ENCODE measurements at places on chromosomes 2 and 18.

- no peak for DNase-seq
Observed at GRCh38 chr18:3281456-3282400, 19.8 kb downstream of the MYL12B start.

DNA sequence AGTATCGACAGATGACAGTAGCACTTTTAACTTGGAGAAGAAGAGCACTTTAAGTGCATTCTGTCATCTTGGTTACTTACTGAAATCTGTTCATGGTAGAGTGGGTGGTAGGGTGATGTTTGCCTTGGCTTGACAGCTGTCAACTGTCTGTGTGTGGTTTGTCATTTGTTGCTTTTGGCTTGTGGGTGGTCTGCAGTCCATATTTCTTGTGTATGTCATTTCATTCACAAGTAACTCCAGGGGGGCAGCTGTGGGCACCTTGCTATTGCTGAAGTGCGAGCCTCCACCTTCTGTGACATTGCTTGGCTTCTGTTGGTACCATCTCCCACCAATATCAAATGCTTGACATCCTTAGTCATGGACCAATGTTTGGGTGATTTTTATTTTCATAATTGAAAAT, 311.6 kb upstream of the NRP2 start:
- no peak for DNase-seq

DNA sequence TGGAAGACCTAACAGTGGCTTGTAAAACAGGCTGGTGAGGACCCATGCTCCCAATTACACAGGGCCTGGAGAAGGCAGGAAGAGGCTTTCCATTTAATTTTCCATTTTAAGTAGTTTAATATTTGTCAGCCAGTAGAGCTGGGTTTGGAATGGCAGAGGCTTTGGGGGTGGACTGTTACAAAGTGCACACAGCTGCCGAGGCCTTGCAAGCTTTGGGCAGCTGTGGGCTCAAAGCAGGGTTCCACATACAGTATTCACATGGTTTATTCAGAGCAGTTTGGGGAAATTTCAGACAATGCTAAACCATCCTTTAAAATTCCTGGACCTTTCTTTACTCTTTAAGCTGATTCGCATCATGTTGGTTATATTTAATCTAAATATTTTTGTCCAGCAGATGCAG, 132.6 kb downstream of the WDSUB1 start:
- DNase-seq, result no peak

GRCh38 chr2:583666-584065, 93.5 kb downstream of the TMEM18 start:
- no peak for DNase-seq

DNA sequence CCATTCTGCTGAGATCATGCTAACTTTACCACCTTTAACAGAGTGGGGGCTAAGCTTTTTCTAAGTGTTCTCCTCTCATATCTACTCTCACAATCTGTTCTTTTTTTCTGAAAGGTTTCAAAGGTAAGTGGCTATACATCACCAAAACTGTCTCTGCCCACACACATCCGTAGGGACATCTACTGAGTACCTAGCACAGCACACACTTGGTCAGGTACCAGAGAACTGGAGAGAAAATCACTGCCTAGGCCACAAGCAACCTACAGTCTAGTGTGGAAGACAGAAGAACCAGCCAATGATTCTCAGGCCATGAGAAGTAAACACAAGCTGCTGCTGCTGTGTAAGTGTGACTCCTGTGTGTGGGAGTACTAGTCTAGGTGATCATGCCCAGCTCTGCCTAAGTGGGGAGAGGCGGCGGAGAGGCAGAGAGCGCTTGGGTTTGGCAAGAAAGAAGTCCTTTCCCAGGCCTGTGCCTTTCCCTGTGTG, 176.1 kb upstream of the ZFP36L2 start:
- no peak for DNase-seq

DNA sequence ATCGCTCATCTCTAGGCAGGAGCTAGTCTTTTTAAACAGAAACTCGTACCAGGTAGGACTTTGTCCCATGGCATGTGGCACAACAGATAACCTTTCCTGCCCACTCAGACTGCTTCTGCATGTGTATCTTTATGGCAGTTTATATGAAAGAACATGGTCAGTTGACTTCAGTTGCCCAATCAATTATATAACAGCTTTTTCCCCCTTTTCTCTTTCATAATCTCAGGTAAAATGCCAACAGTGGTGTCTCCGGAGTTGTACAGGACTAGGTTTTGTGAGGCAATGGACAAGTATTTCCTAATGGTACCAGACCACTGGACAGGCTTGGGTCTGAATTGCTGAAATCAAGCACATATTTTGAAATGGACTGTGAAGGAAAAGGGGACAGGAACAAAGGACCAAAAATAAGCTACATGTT, 51.6 kb upstream of the PTH2R start:
- no peak for DNase-seq

DNA sequence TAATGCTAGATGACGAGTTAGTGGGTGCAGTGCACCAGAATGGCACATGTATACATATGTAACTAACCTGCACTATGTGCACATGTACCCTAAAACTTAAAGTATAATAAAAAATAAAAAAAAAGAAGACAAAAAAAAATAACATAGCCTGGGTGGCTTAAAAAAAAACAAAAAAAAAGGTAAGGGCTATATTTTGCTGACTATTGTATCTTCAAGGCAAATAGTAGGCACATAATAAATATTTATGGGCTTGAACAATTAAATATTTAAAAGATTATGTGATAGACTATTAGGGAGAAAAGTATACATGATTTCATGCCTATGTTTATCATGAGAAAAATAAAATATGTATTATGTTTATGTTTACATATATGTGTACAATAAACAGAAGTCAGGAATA, 99.4 kb downstream of the CCDC148 start:
- DNase-seq, result no peak

DNA sequence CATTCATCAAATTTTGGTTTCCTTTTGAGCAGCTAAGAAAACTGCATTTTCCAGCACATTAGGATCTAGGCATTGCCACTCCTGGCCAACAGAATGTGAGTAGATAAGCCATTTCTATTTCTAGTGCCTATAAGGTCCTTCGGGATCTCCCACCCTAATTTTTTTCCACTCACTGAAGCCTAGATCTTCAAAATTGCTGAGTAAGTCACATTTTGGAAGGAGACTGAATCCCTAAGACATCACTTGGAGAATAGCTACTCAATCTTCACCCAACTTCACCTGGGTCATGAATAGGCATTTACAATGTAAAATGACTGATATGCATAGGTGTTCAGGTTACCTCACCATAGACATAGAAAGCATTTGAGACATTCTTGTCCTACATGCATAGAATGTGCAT, 548.1 kb upstream of the GYPC start:
- DNase-seq, result no peak

DNA sequence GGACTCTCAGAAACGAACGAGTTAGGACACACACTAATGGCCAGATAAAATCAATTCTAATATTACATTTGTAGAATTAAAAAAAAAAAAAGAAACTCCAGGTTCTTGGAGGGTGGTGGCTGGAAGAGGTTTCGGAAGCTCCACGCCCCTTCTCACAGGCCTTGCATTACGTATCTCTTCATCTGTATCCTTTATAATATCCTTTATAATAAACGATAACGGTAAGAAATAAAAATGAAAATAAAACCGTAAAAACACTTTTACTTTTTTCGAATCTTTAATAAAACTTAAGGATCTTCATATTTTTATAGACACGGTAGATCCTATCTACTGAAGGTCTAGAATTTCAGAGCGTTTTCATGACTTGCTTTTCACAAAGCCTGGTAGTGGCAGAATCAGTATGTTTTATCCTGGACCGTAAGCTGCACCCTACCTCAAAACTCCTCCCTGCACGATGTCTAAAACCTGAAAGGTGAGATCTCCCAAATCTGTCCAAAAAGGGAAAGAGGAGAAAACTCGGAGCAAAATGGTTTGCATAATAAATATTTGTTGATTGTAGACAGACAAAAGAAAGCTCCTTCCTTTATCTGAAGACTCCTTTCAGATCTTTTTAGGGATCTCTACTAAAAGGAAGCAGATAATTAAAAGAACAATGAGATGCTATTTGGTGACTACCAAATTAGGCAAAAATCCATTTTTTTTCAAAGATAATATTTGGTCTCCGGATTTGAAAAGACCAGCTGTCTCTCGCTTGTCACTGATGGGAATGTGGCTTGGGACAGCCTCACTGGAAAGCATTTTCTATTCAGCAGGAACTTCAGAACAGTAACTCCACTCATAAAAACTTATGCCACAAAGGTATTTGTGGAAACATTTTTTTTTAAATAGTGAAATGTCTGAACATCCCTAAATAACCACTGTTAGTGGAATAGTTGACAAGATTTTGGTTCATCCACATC, 2.0 kb upstream of the CXCR4 start:
- DNase-seq, result no peak

- DNase-seq, result no peak
Observed at GRCh38 chr2:401019-401679, 113.3 kb upstream of the ALKAL2 start.

DNA sequence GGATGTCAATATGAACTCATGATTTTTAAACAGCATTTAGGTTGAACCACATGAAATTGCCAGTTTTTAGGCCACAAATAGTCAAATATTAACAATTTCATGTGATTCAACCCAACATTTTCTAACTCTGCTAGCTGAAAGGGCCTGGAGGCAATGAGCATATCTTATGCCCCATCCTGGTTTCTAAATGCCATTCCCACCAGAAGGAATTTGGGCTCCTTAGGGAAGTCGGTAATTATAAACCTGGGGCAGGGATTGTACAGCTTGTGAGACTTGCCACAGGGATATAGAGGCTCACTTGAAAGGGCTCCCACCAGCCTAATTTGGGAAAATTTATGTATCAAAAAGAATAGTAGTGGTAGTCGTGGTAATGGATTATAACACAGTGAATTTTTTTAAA, 178.4 kb upstream of the ALPP start:
- DNase-seq, result no peak

DNA sequence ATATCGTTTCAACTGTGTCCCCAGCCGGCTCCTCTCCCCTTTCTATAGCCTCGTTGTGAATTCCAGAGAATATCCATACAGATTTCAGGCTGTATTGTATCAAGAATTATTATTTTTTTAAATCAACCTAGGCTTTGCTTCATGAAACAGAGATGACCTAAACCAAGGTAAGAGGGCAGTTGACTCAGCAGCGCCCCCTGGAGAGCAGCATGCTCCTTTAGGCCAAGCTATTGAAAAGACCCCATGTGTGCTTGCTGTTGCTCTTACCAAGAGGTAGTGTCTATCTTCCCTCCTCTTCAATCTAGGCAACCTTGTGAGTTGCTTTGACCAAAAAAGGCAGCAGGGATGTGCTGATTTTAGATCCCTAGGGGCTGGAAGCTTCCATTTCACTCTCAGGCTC, 426.7 kb upstream of the SMIM21 start:
- no peak for DNase-seq

DNA sequence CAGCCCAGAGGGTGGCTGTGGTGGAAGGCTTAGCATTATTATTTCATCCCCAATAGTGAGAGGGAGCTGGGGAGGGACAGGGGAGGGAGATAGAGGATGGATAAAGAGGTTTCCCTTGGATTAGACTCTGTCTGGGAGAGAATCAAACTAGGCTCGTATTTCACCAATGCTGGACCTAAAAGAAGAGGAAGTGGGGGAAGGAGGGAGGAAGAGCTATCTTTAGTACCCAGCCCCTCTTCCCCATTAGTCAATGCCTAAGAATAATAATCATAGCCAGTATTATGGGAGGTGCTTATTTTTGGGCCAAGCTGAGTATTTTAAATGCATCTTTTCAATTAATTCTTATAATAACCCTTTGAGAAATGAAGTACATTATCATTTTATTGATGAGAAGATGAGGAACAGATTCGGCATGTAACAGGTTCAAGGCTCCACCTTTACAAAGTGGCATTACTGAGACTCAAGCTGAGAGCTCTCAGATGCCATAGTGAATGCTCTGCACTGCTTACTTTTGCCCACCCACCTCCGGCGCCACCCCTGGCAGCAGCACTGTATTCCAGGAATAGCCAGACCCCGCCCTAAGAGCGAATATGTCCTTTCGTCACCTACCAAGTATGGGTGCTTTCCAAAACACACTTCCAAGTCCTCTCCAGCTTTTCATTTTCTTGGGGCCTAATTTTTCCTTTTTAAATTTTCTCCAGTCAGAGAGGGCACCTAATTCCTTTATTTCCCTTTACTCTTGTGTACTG, 21.0 kb downstream of the PAX8 start:
- no peak for DNase-seq

DNA sequence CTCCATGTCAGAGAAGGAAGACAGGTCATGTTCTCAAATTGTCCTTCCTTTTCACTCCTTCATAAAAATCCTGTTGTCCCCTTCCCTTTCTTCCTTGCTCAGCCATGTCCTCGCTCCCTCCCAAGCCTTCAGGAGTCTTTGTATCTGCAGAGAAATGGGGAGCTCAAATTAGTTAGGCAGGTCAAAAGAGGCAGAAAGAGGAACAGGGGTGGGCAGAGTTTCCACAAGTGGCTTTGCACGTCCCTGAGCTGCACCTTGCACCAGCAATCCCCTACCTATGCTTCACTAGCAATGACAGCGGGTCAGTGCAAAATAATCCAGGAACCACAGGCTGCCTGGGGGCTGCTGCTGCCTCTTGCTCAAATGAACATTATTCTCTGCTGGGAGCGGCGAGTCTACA, 152.1 kb upstream of the ITGA6 start:
- no peak for DNase-seq

- no peak for DNase-seq
Observed at GRCh38 chr2:204293884-204294747, 251.2 kb upstream of the PARD3B start.

- no peak for DNase-seq
Observed at GRCh38 chr18:3832025-3832638, 382.2 kb downstream of the TGIF1 start.

DNA sequence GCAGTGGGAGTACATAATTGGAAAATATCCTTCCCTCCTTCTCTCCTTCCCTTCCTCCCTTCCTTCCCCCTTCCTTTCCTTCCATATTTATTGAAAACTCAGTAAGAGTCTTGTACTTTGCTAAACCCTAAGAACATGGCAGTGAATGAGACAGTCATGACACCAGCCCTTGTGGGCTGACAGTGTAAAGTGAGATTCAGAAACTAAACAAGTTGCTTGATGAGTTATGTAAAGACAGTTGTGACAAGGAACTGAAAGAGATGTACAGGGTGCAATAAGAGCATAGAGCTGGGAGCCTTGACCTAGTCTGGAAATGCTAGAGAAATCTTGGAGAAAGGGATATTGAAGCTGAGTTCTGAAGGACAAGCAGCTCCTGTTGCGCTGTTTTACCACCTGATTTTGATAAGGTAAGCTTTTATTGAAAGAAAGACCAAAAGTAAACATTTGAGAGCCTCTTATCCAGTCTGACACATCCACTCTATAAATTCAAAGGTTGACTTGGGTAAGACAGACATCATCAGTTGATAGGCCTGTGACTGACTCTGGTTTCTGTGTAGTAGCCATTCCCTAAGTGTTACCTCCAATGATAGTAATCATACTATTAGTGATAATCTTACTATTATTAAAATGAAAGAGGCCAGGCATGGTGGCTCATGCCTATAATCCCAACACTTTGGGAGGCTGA, 66.5 kb upstream of the SKOR2 start:
- DNase-seq, result no peak

- no peak for DNase-seq
Observed at GRCh38 chr2:104658144-104658835, 195.6 kb upstream of the POU3F3 start.

DNA sequence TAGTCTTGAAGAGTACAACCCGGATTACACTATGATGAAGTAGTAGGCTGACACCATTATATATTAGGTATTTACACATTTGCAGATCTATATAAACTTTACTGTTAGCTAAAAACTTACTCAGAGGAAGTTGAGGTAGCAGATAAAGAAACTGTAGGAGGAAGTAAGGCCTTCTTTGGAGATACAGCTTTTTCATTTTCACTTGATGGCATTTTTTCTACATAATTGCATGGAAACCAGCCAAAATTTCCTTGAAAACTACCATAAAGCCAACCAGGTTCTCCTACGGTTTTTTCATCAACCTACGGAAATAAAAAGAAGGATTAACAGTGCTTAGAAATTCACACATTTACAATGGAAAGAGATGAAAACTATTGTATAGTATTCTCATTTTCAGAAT, 86.6 kb downstream of the FAM228A start:
- DNase-seq, result no peak
